ENCODE measurements at places on chromosomes 2 and 18.

DNA sequence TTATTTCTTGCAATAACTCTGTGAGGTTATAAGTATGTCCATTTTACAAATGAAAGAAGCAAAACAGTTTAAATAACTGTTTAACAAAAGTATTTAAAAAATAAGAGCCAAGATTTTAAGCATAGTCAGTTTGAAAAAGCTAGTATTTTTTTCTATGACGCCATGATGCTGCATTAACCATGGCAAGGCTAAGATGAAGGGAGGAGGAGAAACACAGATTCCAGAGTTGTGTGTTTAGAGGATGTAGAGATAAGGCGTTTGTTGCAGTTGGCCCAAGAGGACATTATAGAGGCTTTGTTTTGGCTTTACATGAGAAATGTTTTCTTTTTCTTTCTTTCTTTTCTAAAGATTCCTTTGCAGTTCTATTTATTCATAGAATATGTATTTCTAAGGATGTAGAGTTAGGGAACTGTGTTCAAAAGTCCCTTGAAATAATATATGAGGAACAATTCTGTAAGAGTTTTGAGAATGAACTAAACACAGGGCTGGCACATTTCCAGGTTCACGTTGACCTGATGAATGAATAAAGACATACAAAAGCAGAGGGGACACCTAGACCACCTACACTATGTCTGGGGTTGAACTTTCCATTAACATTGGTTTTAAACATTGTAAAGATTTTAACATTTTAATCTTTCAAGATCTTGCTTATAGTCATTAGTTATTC is 244.2 kb downstream of the KCNS3 start:
- no peak for DNase-seq

GRCh38 chr18:8722946-8723820 is 17.8 kb downstream of the MTCL1 start:
- no peak for DNase-seq

DNA sequence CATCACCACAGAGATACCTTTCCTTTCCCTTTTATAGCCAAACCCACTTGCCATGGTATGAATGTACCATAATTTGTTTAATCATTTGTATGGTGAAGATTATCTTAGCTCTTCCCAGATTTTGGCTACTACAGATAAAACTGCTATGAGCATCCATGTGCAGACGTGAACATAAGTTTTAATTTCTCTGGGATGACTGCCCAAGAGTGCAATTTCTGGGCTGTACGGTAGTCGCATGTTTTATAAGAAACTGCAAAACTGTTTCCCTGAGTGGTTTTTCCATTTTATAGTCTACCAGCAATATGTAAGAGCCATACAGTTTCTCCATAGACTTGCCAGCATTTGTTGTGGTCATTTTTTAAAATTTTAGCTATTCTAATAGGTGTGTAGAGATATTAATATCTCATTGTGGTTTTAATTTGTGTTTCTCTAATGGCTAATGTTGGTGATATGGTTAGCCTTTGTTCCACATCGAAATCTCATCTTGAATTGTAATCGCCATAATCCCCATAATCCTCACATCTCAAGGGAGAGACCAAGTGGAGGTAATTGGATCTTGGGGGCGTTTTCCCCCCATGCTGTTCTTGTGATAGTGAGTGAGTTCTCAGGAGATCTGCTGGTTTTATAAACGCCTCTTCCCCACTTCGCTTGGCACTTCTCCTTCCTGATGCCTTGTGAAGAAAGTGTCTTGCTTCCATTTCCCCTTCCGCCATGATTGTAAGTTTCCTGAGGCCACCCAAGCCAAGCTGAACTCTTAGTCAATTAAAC is 628.5 kb upstream of the KLHL29 start:
- no peak for DNase-seq

DNA sequence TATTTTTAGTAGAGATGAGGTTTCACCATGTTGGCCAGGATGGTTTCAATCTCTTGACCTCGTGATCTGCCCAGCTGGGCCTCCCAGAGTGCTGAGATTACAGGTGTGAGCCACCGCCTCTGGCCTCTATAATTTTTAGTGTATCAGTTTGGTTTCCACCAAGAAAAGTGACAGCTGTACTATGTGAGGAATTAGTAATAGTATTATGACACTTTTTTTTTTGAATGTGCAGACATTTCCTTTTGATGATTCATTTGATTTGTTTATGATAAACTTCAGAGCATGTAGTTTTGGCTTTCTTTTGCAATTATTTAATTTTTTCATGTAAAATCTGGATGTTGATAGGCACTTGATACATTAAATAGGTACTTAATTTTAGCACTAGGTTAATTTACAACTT is 61.5 kb downstream of the PTPN4 start:
- no peak for DNase-seq

DNA sequence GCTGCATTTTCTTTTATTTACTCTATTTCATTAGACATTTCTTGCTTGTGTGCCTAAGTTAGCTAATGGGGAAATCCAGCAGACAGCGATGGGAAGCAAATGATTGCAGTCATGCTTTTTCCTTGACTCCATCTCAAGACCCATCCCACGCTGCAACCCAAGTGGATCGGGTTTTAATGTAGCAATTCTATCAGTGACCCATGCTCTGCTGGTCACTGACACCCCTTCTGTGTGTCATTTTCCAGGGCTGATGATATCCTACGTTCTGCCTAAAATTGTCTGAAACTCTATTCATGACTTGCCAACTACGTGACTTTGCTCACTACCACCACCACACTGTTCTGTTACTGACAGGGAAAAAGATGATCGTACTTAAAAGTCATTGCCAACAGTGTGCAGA is 129.8 kb downstream of the CCBE1 start:
- DNase-seq, result no peak

DNA sequence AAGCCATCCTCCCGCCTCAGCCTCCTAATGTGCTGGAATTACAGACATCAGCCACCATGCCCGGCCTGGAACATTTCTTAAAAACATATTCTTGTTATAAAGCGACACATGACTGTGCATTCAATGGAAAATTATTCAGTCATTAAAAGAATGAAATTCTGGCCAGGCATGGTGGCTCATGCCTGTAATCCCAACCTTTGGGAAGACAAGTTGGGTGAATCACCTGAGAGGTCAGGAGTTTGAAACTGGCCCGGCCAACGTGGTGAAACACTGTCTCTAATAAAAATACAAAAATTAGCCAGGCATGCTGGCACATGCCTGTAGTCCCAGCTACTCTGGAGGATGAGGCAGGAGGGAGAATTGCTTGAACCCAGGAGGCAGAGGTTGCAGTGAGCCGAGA is 21.6 kb upstream of the RPRD1A start:
- no peak for DNase-seq

- DNase-seq, result no peak
These were observed 16.9 kb downstream of the C2orf74 start for GRCh38 chr2:61178603-61179545.

DNA sequence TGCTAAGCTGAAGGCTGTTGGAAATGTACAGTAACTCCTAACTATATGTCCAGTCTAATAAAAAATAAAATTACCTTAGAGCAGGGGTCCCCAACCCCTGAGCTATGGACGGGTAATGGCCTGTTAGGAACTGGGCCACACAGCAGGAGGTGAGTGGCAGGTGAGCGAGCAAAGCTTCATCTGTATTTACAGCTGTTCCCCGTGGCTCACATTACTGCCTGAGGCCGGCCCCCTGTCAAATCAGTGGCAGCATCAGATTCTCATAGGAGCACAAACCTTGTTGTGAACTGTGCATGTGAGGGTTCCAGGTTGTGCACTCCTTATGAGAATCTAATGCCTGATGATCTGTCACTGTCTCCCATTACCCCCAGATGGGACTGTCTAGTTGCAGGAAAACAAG is 73.1 kb upstream of the CXCR4 start:
- no peak for DNase-seq

GRCh38 chr2:207847807-207848544 is 78.3 kb upstream of the FZD5 start:
- DNase-seq, result no peak

- no peak for DNase-seq
These were observed 112.4 kb downstream of the DCC start for GRCh38 chr18:52452427-52452826.

GRCh38 chr2:47561906-47562305 is 158.9 kb downstream of the MSH2 start:
- no peak for DNase-seq

GRCh38 chr2:56523816-56524215 is 340.0 kb downstream of the CCDC85A start:
- no peak for DNase-seq

- peak; percentile 8 for DNase-seq
These were observed 1.1 kb downstream of the RNF103 start for GRCh38 chr2:86622519-86623042.

- no peak for DNase-seq
These were observed 195.0 kb downstream of the TNS1 start for GRCh38 chr2:217807753-217808152.

DNA sequence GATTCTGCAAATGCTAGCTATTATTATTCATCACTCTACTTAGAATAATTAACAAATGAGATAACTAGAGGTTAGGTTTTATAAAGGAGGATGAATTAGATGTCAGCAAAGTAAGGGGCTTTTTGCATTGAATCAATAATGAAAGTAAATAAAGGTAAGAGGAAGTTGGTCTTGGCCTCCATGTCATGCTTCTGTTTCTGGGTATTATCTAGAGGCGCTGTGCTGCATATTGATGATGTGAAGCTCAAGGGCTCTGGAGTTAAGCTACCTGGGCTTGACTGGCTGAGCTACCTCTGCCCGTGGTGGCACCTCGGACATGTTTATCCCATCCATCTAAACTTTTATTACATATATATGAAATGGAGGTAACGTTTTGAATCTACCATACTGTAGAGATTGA is 350.9 kb downstream of the PARD3B start:
- no peak for DNase-seq

DNA sequence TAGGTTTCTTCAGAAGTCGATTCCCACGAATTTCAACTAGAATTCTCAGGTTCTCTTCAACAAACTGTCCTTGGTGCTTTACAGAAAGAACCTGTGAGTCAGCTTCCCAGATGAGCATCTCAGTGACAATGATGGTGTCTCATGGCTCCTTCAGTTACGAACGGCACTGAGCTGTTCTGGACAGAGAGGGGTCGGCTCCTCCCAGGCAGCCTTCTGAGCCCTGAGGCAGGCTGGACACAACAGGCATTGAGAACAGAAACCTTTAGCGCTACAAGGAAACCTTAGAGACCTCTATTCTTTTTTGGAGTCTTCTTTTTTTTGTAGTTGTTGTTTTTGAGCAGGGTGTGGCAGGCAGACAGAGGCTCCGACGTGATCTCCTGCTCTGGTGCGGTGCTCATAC is 35.1 kb upstream of the ALKAL2 start:
- DNase-seq, result no peak

DNA sequence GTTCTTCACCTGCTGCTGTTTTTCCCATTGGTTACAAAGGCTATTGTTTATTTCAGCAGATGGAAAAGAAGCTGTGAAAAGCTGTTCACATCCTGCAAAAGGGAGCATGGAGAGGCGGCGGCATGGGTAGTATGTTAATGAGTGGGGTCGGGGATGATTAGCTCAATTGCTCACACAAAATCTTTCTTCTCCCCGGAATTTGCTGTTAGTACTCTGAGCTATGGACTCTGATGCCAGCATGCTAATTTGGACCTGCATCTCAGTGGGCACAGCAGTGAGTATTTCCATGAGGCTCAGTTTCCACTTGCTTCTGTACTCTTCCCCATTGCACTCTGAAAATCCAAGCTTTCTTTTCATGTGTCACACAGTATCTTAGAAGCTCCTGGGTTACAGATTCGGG is 61.6 kb downstream of the DNER start:
- no peak for DNase-seq
